ENCODE measurements at places on chromosomes 3 and 15. TPM values are rescaled to one million over a fixed set of nuclear protein-coding genes. Genes with fewer than 3 reads are reported as not detected.

DNA sequence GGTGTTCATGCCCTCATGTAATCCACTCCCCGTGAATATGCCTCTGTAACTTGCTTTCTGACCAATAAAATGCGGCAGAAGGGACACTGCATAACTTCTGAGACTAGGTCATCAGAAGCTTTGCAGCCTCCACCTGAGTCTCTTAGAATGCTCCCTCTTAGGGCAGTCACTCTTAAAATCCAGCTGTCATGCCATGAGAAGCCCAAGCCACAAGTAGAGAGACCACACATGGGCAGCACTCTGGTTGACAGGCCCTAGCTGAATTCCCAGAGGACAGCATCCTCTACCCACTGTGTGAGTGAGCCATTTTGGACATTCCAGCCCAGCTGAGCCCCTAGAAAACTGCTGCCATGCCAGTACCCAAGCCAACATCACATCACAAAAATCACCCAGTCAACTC is 41.4 kb downstream of the SCAPER start:
- no peaks in the 10 kb centered on the region for H3K27me3 ChIP-seq
- H3K36me3 ChIP-seq: no peaks in the 10 kb centered on the region
- H3K4me3 ChIP-seq: no peak overlapping the region
- peaks cover 25% of the 10 kb centered on the region for H3K4me1 ChIP-seq
- DNase-seq: no peak

GRCh38 chr3:50474717-50475116 is 28.7 kb downstream of the CACNA2D2 start:
- H3K4me3 ChIP-seq: no peak overlapping the region
- H3K27me3 ChIP-seq: no peaks in the 10 kb centered on the region
- H3K36me3 ChIP-seq: no peaks in the 10 kb centered on the region
- DNase-seq: no peak

DNA sequence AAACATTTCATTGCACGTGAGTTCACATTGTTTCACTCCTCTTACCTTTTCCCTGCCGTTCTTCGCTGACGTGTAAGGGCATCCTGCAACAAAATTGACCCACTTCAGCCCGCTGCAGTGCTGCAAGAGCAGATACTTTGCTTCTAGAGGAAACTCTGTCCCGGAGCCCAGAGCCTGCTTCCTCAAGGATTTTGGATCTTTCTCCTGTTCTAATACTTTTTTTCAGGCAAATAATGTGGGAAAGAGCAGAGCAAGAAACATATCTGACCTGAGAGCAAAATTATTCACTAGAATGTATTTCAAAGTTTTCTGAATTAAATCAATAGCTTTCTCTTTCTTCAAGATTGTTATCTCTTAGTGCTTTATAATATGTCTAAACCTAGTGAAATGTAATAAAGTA is 303.9 kb downstream of the AGBL1 start:
- H3K4me3 ChIP-seq: no peak overlapping the region
- H3K4me1 ChIP-seq: no peaks in the 10 kb centered on the region

DNA sequence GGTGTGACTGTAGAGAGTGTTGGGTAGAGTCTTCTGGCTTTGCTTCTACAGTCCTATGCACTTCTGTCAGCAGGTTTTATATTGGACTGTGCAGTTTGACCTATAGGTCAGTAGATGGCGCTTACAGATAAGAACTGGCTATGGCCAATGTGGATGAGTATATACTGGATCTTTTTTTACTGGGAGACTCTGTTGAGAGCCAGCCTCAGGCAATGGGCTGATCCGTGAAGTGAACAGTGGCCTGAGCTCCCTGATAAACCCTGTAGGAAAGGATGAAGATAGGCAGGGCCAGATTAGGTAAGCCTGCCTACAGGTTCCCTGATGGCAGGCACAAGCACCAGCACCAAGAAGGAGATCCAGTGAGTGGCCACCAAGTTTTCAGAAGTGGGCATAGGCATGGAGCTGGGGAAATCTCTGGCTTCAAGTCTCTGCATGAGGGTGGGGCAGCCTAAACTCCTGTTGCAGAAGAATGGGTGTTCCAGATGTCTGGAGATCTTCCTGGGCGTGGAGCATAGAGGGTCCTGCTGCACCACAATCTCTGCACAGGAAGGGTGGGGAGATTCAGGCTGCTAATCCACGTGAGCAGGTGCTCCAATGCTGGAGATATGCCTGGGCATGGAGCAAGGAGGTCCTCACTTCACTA is 326.0 kb upstream of the SGO1 start:
- H3K36me3 ChIP-seq: no peaks in the 10 kb centered on the region
- no peak for DNase-seq
- H3K27me3 ChIP-seq: no peaks in the 10 kb centered on the region

GRCh38 chr3:142596726-142597088 is 514 bp downstream of the PLS1 start:
- no peaks in the 10 kb centered on the region for H3K36me3 ChIP-seq
- DNase-seq: no peak
- H3K27ac ChIP-seq: no peak overlapping the region
- H3K4me3 ChIP-seq: peak overlapping the region; percentile 83

CELSR3 gene
- 0.14 TPM for total RNA-seq

GOLGA8G gene
- total RNA-seq: not detected

All from psoas muscle (tissue), 8 donors.